ENCODE measurements at places on chromosomes 1 and 21. TPM values are rescaled to one million over a fixed set of nuclear protein-coding genes. Genes with fewer than 3 reads are reported as not detected.

TPR gene
- 46.6 TPM for total RNA-seq

CAPN8 gene
- 1.6 TPM for total RNA-seq

C1orf141 gene
- not detected for total RNA-seq

TTC3 gene
- 38.9 TPM for total RNA-seq

PCP4L1 gene
- total RNA-seq: not detected

CFHR4 gene
- not detected for total RNA-seq

PTAFR gene
- 0.09 TPM for total RNA-seq

COL8A2 gene
- 0.14 TPM for total RNA-seq

FAM72A gene
- total RNA-seq: 10.8 TPM

ARHGEF2 gene
- 34.0 TPM for total RNA-seq

UMODL1 gene
- not detected for total RNA-seq

SHISAL2A gene
- total RNA-seq: 0.38 TPM
